ENCODE measurements at places on chromosomes 13 and 19. TPM values are rescaled to one million over a fixed set of nuclear protein-coding genes. Genes with fewer than 3 reads are reported as not detected.

DNA sequence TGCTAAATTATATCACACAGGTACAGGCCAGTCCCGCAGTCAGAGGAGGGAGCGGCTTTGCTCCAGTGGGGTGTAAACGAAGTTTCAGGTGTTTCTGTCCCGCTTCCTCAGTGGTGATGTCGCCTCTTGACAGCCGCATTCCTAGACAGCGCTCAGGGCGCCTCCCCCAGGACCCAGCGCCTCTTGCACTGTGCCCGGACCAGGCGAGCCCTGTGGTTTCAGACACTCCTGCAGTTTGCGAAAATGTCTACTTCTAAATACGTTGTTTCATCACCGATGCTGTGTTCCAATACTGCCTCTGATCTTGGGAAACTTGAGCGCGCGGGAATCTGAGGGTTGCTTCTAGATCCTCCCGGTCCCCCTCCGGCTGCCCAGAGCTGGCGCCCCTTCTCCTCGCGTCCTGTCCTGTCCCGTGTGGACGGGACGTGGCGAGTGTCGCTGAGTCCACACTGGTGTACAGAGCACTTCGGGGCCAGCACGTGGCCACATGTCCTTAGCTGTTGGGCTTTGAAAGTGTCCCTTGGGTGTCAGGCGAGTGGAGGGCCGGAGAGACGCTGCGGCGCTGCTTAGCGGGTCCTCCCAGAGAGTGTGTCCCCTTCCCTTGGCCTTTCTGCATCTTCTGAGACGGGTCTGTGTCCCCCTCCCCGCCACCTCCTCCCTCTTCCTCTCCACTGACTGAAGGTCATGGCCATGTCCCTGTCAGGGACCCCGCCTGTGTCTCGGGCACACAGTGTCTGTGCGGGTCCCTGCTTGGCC is 14.6 kb upstream of the RPS15 start:
- no peak for DNase-seq

The PODNL1 gene
- polyA plus RNA-seq, result 36.8 TPM

The IRS2 gene
- polyA plus RNA-seq, result 3.1 TPM

The OR7A5 gene
- not detected for polyA plus RNA-seq

DNA sequence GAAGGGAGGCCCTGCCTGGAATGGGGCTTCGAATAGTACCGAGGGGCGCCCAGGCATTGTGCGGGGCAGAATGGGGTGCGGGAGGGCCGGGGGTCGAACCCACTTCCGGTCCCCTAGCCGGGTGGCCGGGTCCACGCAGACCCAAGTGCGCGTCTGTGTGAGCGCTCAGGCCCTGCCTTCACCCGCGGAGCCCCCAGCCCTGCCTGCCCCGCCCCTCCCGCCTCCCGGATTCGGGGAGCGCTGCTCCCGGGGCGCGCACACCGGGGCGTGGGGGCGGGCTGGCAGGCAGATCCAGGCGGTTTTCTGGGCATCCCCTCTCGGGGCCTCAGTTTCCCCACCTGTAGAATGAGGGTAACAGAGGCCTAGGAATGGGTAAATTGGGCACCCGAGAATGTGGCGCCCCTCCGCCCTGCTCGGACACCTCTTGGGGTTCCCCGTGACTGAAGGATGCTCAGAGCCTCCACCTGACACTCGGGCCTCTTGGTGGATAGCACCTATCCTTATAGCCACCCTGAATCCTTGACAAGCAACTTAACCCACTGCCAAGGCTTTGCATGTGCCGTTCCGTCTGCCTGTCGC is 682 bp downstream of the PIK3R2 start:
- DNase-seq, result peak; percentile 51

DNA sequence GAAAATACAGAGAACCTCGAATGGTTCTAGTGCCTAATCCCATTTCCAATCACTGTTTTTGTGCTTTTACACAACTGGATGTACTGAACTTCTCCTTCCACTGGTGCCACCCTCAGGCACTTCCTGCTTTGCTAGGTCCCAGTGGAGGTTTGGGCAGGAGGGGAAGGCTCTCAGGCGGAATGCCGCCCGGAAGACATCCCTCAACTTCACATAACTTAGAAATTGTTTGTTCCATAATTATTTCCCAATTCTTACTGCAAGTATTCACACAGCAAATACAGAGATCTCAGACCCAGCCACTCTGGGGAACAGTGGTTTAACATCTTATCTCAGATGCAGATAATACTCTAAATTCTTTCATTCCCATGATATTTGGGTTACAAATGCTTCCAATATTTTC is 195.7 kb upstream of the IPO5 start:
- DNase-seq, result no peak

DNA sequence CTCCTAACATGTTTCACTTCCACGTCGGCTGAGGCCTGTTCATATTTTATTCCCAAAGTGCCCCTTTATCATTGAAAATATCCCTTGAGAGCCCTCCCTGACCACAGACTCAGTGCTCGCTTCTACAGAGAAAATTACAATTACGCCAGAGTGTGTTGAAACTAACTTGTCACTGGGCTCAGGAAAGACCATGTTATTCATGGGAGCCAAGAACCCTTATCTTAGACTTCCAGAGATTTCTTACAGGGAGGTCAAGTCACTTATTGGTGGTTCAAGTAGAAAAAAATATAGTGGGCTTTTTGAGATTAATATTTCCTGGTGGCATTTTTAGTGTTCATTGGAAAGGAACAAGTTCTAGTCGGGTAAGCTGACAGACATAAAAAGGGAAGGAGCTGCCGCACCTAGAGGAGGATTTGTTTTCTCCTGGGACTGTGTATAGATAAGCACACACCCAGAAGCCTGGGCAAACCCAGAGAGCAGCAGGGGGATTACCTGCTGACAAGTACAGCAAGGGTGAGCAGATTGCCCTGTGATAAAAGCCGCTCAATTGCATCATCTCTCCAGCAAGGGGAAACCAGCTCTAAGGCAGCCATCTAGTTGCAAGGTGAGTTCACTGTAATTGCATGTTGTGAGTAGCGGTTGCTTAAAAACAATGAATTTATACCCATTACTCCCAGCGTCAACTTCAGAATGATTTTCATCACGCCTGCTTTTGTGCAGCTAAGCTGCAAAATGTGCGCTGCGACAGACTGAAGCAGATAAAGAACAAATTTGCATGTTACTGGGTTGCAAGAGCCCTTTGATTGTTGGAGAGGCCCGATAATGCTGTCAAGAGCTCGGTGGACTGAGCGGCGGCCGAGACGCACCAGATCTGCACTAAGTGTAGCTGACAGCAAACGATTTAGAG is 46.2 kb downstream of the DCT start:
- no peak for DNase-seq

DNA sequence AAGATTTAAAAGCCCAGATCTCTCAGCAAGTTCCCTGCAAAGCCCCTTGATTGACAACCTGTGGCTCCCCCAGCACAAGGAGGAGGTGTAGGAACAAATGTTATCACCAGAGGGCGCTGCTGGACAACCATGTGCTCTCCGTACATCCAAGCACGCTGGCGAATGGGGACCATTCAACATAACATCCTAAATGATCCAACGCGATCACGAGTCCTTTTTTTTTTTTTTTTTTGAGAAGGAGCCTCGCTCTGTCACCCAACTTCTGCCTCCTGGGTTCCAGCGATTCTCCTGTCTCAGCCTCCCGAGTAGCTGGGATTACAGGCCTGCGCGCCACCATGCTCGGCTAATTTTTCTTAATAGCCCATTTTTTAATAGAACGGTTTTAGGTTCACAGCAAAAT is 52.0 kb downstream of the NWD1 start:
- peak; percentile 78 for DNase-seq

DNA sequence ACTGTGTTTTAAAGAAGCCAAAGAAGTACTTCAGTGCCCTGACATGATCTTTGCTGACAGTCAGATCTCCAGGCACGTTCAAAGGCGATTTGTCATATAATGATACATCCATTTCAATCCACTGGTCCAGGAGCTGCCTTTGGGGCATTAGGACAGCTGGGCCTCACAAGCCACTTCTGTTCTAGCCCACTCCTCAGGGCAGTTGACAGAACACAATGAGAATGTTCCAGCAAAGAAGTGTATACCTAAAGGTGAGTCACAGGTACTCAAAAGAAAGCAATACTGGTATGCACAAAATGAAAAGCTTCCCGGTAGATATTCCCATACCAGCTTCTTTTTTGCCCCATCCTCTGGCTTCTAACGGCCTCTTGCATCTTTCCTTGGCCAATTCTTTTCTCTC is 12.5 kb upstream of the MAP3K10 start:
- peak; percentile 42 for DNase-seq

DNA sequence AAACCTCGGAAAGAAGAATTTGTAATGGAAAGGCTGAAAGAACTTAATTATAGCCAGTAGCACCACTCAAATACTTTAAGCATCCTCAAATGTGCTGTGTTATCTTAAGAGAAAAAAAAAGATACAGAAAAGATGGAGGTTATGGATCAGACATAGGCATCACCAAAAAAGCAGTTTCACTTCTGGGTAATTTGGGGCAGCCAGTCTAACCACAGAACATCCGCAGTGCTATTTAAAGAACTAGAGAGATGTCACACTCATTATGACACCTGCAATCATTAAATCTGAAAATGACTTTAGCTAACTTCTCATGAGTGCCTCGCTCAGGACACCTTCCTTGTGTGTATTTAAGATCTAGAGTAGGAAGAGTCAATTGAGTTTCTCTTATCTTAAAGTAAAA is 211.8 kb downstream of the RBM26 start:
- DNase-seq, result no peak
